ENCODE measurements at places on chromosomes 4 and X. TPM values are rescaled to one million over a fixed set of nuclear protein-coding genes. Genes with fewer than 3 reads are reported as not detected.

GRCh38 chr4:151430740-151431457 is 21.9 kb downstream of the FHIP1A start:
- H3K27ac ChIP-seq = no peak overlapping the region
- DNase-seq = no peak
- H3K4me3 ChIP-seq = no peak overlapping the region
- H3K36me3 ChIP-seq = no peaks in the 10 kb centered on the region

The KIF4A gene
- 40.5 TPM for total RNA-seq

- peak overlapping the region; percentile 79 for H3K27ac ChIP-seq
- peaks cover 9% of the 10 kb centered on the region for H3K36me3 ChIP-seq
- no peaks in the 10 kb centered on the region for H3K27me3 ChIP-seq
- peaks cover 14% of the 10 kb centered on the region for H3K4me1 ChIP-seq
- peak; percentile 50 for DNase-seq
These were observed 12.8 kb downstream of the CYP4V2 start for GRCh38 chr4:186204103-186204559.

The CENPVL3 gene
- not detected for total RNA-seq

DNA sequence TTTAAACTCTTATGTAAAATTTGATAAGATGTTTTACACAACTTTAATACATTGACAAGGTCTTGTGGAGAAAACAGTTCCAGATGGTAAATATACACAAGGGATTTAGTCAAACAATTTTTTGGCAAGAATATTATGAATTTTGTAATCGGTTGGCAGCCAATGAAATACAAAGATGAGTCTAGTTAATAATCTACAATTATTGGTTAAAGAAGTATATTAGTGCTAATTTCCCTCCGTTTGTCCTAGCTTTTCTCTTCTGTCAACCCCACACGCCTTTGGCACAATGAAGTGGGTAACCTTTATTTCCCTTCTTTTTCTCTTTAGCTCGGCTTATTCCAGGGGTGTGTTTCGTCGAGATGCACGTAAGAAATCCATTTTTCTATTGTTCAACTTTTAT is at the start of gene ALB:
Gene ALB, plus strand, starts transcription at position 246 of the 400 bp plus-strand sequence. Its CDS starts 41 bp downstream, at position 287.
- H3K36me3 ChIP-seq = no peaks in the 10 kb centered on the region
- no peak within 1 kb of the TSS for H3K4me3 ChIP-seq
- DNase-seq = no peak
- H3K4me1 ChIP-seq = no peaks in the 10 kb centered on the region

- H3K4me3 ChIP-seq = no peak overlapping the region
- no peaks in the 10 kb centered on the region for H3K27me3 ChIP-seq
- no peak overlapping the region for H3K27ac ChIP-seq
- no peak for DNase-seq
- H3K4me1 ChIP-seq = no peaks in the 10 kb centered on the region
These were observed 44.7 kb downstream of the SPATA4 start for GRCh38 chr4:176150704-176151103.

GRCh38 chr4:21692241-21692640 is 256.3 kb downstream of the KCNIP4 start:
- H3K27me3 ChIP-seq = no peaks in the 10 kb centered on the region
- no peak overlapping the region for H3K27ac ChIP-seq
- no peak overlapping the region for H3K4me3 ChIP-seq
- no peaks in the 10 kb centered on the region for H3K36me3 ChIP-seq
- DNase-seq = no peak

GRCh38 chrX:40953369-40953768 is 131.9 kb upstream of the USP9X start:
- peaks cover 4% of the 10 kb centered on the region for H3K36me3 ChIP-seq
- H3K4me1 ChIP-seq = peaks cover 20% of the 10 kb centered on the region
- no peak for DNase-seq
- H3K27me3 ChIP-seq = no peaks in the 10 kb centered on the region

DNA sequence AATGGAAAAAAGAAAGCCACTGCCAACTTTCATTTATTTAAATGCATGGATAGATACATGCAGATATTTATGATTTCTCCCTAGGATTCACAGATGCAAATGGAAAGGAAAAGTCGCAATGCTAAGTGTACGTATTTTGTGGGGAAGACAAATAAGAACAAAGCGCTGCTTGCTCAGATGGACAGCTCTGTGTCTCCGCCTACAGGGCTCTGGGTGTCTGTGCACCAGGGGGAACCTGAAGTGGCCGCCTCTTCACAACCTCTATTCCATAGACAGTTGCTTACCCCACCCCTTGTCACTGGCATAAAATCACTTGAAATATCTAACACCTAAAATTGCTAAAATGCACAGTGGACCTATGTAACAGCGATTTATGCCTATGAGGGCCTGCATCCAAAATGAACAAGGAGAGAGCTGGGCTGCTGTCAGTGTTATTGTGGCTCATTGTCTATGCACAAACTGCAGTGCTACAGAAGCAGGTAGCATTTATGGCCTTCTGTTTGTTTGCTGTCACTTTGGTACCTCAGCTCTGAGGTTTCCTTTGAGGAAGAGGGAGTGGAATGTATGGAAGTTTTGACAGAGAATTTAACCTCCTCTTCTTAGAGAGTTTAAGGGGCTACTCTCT is 58.6 kb upstream of the PAGE1 start:
- peaks cover 25% of the 10 kb centered on the region for H3K27me3 ChIP-seq
- H3K36me3 ChIP-seq = no peaks in the 10 kb centered on the region
- H3K4me1 ChIP-seq = peaks cover 3% of the 10 kb centered on the region

The NXF2B gene
- total RNA-seq = not detected

- no peaks in the 10 kb centered on the region for H3K36me3 ChIP-seq
- H3K27ac ChIP-seq = no peak overlapping the region
- no peak for DNase-seq
- H3K4me3 ChIP-seq = no peak overlapping the region
- H3K27me3 ChIP-seq = no peaks in the 10 kb centered on the region
These were observed 39.4 kb downstream of the ATP1B4 start for GRCh38 chrX:120401301-120401700.

The CSAG2 gene
- total RNA-seq = 0.35 TPM

DNA sequence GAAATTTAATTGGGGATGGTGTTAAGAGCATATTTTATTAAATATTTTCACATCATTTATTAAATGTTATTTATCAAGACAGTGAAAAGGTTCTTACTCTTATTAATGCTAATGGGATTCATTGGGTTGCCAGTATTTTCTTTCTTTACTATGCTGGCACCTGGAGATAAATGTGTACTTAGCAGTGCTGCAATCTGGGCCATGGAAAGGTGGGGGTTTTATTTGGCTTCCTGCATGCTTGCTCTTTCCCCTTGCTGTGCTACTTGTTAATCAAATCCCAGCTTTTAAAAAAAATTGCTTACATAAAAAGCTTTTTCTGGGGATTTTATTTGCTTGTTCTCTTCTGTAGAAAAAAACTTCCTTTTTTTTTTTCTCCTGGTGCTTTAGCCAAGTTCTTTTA is 48.3 kb downstream of the ZAR1 start:
- no peak for DNase-seq
- H3K4me1 ChIP-seq = no peaks in the 10 kb centered on the region
- H3K27ac ChIP-seq = no peak overlapping the region
- peaks cover 39% of the 10 kb centered on the region for H3K36me3 ChIP-seq
- no peak overlapping the region for H3K4me3 ChIP-seq

The PAGE2B gene
- total RNA-seq = not detected

The GAGE12F gene
- not detected for total RNA-seq

The SH3D19 gene
- not detected for total RNA-seq

DNA sequence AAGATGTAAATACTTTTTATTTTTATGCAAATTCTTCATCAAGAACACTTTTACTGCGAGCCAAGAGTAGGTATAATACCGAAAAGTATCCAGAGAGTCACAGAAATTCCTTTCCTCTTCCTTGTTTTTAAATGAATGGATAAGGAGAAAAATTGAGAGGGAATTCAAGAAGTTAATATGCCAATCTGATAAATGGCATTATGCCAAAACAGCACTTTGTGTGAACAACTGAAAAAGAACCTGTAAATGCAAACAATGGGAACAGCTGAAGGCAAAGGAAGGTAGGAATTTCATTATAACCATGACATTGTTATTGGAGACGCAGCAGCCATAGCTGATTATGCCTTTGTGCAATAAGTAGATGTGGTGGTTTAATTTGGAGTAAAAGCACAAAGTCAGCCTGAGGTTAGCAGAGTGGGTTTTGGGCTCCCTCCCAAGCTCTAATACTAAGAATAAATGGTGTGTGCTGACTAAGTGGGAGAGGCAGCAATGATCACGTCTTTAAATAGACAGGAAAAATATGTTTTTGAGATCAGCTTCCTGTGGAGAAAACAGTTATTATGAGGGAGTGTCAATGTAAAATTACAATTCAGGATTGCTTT is 209.8 kb upstream of the NDST4 start:
- no peaks in the 10 kb centered on the region for H3K36me3 ChIP-seq
- H3K27me3 ChIP-seq = no peaks in the 10 kb centered on the region
- no peak overlapping the region for H3K27ac ChIP-seq
- H3K4me3 ChIP-seq = no peak overlapping the region
- DNase-seq = no peak

DNA sequence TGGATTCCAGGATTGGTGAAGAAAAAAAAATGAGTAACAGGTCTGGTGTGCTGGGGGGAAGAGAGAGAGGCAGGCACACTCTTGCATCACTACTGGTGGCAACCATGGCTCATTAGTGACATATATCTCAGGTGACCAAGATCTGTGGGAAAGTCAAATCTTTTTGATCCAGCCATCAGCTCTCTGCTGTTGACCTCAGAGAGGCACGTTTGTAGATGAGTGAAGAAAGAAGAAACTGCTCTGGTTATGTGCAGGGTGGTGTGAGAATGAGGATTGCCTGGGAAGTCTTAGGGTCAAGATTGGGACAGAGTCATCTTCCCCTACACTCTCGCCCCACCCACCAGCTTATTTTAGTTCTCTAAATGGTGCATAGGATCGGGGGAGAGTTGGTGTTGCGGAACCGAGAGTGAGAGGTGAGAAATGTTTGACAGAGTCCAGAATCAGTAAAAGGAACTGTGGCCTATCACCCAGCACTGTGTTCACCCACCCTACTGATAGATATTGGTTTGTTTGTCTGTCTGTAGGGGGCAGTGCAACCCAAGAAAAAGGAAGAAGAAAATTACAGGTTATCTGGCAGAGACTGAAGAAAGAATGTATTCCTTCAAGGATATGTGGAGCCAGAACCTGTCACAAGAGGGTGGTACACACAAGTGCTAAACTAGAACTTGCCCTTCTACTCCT is 21.9 kb downstream of the ARMCX6 start:
- no peaks in the 10 kb centered on the region for H3K36me3 ChIP-seq
- H3K4me1 ChIP-seq = no peaks in the 10 kb centered on the region
- peak; percentile 57 for DNase-seq
- H3K4me3 ChIP-seq = no peak overlapping the region
- H3K27ac ChIP-seq = no peak overlapping the region
- H3K27me3 ChIP-seq = peaks cover 13% of the 10 kb centered on the region

- H3K27ac ChIP-seq = no peak overlapping the region
- H3K4me1 ChIP-seq = no peaks in the 10 kb centered on the region
- no peak for DNase-seq
- no peaks in the 10 kb centered on the region for H3K27me3 ChIP-seq
- no peak overlapping the region for H3K4me3 ChIP-seq
These were observed 199.5 kb upstream of the ZCCHC13 start for GRCh38 chrX:74104356-74105015.

GRCh38 chrX:33298622-33299021 is 87.3 kb upstream of the DMD start:
- no peak overlapping the region for H3K4me3 ChIP-seq
- no peaks in the 10 kb centered on the region for H3K4me1 ChIP-seq
- H3K27ac ChIP-seq = no peak overlapping the region
- no peaks in the 10 kb centered on the region for H3K36me3 ChIP-seq
